ENCODE measurements at places on chromosomes 2 and 18.

- no peak for DNase-seq
Observed at GRCh38 chr2:136362676-136363390, 244.9 kb upstream of the CXCR4 start.

DNA sequence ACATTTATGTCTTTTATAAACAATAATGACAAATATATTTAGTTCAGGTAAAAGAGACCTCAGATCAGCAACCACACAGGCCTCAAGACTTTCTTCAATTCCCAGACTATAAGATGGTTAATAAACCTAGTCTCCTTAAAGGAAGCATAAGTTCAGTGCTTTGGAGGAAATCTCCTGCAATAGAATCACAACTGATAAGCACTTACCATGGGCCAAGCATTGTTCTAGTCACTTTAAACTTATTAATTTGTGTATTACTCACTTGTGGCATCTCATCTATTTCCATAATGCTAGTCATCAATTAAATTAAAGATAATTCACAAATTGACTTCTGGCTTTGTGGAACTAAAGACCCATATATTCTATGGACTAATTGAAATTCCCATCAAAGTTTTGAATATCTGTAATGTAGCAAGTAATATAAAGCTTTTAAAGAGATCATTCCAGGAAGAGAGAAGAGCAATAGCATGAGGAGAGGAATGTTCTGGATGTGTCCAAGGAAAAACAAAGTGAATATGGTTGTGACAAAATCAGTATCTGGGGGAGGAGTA lies 42.2 kb downstream of the COL3A1 start:
- no peak for DNase-seq

GRCh38 chr18:22132258-22132657 lies 37.1 kb upstream of the GATA6 start:
- DNase-seq = no peak

DNA sequence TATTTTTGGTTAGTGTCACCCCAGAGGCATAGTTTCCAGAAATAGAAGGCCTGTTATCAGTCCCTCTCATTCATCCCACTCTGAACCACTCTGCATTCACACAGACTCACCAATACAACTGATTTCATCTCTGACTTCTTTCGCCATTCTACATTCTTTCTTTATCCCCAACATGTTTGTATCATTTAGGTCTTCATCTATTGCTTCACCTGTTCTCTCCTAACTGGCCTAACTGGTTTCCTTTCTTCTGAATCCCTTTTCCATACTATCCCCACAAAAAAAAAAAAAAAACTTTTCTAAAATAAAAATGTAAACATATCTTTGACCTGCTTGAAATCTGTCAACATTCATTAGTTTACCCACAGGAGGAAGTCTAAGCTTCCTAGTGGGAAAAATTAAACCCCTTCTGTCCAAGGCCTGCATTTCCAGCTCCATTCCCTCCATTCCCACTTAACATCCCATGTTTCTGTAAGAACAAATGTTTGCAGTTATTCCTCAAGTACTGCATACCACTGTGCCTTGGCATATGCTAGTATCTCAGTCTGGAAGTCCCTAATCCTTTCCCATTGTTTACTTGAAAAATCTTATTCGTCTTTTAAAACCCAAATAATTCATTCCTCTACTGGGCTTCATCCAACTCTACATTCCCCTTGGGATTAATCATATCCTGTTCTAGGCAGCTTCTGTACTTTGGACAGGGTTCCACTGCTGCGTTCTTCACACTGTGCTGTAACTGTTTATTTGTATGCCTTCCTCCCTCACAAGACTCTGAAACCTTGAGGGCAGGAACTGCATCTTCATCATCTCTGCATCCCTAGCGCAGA lies 68.5 kb downstream of the FIGN start:
- no peak for DNase-seq

DNA sequence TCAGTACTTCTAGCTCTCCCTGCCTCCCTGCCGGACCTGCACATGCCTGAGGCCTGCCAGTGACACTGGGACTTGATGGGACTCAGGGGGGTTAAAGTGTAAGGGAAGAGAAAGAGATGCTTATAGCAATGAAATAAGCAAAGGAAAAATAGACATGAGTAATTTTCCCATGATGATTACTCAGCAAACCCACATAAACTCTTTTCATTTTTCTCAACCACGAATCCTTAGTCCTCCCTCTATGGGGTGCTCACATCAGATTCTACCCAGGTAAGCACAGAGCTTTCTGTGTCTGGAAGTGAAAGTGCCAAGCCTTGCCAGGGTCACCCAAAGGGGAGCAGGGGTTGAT lies 44.8 kb upstream of the ANKRD62 start:
- DNase-seq = no peak

GRCh38 chr2:166803373-166804000 lies 84.8 kb upstream of the XIRP2 start:
- no peak for DNase-seq

DNA sequence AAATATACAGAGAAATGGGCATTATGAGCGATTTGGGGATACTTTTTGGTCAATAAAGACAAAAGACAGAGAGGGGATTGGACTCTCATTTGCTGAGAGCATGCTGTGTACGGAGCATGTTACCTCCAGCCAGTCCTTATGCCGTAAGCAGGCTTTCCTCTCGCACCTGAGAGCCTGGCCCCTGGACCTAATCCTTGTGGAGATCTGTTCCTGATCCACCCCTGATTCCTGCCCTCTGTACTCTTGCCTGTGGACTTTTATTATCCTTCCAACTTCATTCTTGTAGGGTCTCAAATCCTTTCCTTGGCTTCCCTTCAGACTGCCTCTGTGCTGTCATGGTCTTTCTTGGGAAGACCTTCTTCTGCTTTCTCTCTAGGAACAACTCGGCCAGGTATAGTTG lies 803.1 kb upstream of the RAB6C start:
- no peak for DNase-seq

- no peak for DNase-seq
Observed at GRCh38 chr2:30756971-30757370, 50.3 kb downstream of the CAPN13 start.

- DNase-seq = no peak
Observed at GRCh38 chr2:10193851-10194820, 71.6 kb downstream of the RRM2 start.

DNA sequence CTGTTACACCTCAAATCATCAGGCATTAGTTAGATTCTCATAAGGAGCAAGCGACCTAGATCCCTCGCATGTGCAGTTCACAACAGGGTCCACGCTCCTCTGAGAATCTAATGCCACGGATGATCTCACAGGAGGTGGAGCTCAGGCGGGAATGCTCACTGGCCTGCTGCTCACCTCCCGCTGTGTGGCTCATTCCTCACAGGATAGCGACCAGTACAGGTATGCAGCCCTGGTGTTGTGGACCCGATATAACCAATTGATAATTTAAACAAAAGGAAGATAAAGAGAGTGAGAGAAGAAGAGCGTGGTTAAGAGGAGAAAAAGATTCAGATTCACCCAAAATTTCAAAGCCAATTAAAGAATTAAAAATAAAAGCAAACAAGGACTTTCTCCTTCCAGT lies 20.8 kb downstream of the TLK1 start:
- no peak for DNase-seq

DNA sequence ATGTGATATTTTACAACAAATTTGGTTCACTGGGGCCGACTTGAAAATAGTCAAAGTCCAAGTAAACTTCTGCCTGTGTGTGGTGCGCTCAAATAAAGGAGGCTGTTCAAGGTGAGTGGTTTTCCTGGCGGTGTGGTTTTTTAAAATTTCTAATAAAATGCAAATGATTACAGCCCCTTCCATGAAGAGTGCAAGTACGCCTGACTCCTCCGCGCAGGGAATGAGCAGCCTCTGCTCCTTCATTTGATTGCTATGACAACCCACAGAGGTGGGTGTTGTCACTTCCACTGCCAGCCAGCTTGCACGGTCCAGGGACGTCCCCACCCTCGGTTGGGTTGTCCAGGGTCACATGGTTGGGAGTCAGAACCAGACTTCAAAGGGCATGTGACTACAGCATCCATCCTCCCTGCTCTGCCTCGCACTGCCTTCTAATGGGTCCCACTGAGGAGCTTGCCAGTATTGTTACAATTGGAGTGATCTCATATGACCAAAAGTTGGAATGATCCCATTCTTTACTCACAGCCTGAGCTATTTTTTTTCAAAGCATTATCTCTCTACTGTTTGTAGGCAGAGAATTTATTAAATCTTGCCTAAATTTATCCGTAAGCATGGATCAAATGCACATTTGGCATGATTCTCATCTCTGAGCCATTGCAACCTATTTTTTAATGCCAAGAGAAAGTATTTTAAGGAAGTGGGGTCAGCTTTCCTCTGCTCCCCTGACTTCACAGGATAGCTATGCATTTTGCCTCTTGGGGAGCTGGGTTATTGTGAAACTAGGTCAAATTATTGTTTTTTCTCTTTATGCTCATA lies 121.3 kb downstream of the AGAP1 start:
- no peak for DNase-seq

DNA sequence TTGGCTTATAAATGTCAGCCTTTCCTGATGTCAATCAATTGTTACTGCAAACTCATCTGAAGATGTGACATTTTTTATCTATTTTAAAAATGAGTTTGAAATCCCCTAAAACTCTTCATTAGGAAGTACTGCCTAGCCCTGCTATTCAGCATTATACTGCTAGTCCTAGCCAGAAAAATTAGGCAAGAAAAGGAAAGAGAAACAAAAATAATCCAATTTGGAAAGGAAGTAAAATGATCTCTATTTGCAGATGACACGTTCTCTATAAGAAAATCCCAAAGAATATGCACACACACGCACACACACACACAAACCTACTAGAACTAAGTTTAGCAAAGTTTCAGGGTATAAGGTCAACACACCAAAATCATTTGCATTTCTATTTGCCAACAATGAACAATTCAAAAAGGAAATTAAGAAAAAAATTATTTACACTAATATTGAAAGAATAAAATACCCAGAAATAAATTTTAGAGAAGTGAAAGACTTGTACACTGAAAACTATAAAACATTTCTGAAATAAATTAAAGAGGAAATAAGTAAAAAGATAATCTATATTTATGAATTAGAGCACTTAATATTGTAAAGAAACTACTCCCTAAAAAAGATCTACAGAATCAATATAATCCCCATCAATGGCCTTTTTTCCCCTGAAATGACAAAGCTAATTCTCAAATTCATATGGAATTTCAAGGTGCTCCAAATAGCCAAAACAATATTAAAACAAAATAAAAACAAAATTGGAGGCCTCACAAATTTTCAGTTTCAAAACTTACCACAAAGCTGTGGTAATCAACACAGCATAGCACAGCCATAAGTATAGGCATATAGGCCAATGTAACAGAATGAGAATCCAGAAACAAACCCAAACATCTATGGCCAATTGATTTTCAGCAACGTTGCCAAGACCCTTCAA lies 433.7 kb upstream of the TRIB2 start:
- no peak for DNase-seq

DNA sequence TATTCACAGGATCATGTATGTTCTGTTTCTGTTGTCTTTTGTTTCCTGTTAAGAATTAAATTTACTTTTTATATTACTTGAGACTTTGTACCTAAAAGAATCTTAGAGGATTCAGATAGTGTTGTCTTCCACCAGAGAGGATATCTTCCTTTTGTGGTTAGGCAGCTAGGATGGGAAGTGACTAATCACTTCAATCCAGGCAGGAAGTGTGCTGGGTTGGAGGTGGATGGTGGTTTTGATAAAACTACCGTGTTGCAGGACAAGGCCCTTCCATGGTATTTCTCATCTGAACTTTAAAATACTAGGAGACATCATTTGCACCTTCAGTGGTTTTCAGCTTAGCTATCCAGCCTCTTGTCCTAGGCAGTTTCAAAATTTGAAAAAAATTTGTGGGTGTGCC lies 728.6 kb upstream of the CDH2 start:
- no peak for DNase-seq

DNA sequence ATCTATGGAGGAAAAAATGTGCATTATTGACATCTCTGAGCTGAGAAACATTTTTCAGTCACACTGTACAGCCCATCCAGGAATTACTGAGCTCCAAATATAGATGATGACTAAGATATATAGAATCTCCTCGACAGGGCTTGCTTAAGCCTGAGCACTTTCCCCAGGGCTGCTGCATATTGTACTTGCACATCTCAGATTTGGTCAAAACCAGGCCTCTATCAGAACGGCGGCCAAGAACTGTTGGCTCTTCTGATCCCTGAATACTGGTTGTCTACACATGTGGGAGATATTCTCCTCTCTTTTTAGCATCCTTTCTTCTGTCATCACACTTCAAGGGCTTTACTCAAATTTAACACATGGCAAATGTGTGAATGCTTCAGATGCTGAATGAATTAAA lies 201.5 kb upstream of the SLC35G4 start:
- DNase-seq = no peak

DNA sequence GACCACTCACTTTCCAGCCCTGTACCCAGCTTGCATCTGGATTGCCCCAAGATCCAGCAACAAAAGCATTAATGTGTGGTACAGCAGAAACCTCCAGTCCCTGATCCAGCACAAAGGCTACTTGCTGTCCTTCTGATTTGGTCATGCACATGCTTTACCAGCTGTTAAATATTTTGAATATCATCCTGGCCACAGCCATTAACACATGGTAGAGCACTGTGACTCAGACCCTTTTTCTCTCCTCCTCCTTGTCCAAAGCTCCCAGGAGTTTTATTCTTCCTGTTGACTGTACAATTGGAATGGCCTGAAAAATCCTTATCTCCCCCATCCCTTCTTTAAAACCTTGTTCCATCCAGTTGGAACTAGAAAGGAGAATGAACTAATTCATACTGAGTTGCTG lies 419.7 kb upstream of the TNP1 start:
- DNase-seq = no peak

- no peak for DNase-seq
Observed at GRCh38 chr18:72726201-72726600, 141.6 kb downstream of the NETO1 start.

DNA sequence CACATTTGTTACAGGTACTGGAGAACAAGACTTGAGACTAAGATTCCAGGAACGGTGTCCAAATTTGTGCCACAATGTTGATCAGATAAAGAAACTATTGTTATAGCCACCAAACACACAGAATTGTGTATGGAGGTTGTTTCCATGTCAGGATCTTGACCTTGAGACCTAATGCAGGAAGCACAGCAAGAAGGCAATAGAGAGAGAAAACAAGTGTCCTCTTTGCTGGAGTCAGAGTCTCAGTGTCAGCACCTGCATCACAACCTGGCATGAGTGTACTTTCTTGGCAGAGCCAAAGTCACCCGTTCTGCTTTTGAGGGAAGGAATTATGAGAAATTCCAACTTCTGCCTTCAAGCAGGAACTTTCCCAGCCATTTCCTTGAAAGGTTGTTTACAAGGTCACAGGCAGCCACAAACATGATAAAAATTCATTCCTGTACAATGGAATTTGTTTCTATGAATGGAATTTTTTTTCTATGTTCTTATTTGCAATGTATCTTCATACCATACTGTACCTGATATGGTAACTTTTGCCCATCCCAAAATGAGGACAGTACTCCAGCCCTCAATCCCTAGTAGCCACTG lies 118.4 kb downstream of the PKP4 start:
- DNase-seq = no peak
